ENCODE measurements at places on chromosomes 11 and 22.

- no peak for DNase-seq
These were observed 16.6 kb upstream of the MS4A6E start for GRCh38 chr11:60310407-60310998.

- DNase-seq: no peak
These were observed 123.9 kb downstream of the CTNND1 start for GRCh38 chr11:57885298-57886050.

GRCh38 chr11:78147807-78148206 is 8.4 kb upstream of the ALG8 start:
- no peak for DNase-seq

- no peak for DNase-seq
These were observed 7.3 kb upstream of the CTSC start for GRCh38 chr11:88344869-88345268.

GRCh38 chr11:46413760-46414465 is 22.3 kb upstream of the CHRM4 start:
- DNase-seq: no peak

DNA sequence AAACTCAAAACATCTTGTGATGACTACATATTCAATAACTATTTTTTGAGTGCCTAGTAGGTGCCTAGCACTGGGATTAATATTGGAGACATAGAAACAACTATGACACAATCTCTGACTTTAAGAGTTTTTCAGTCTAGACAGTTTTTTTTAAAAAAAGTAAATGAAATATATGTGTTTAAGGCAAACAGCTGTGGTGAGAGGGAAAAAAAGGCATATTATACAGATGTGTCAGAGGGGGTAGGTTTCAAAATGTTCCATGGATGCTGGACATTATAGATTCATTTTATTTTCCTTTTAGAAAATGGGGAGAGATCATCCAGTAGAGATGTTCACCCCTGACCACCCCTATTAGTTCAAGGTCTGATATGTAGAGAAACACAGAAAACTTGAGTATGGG is 90.8 kb downstream of the LUZP2 start:
- DNase-seq: no peak

- DNase-seq: no peak
These were observed 63.7 kb upstream of the PARVG start for GRCh38 chr22:44116755-44117684.

GRCh38 chr11:69157822-69158231 is 2.1 kb downstream of the SMIM38 start:
- no peak for DNase-seq

- no peak for DNase-seq
These were observed 13.5 kb downstream of the PLET1 start for GRCh38 chr11:112247201-112247600.

GRCh38 chr11:118592616-118593367 is 14.6 kb upstream of the PHLDB1 start:
- DNase-seq: no peak

GRCh38 chr22:20571531-20572007 is 64.2 kb downstream of the MED15 start:
- DNase-seq: no peak

DNA sequence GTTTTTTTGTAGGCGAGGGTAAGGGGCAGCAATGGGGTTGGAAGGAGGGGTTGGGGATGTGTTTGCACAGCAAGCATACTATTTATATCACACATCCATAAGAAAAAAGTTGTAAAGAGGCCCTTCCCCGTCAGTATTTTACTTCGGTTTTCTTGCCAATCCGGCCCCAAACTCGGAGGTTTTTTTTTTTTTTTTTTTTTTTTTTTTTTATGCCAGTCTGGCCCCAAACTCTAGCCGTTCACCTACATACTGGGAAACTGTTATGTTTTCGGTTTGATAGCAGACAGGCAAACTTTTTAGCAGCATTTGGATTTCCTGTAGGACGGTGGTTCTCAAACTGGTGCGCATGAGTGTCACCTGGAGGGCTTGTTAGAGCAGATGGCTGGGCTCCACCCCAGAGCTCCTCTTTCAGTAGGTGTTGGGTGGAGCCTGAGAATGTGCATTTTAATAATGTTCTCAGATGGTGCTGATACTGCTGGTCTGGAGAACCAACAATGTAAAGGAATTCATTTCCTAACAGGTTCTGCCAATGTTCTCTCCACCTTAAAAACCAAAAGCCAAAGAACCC is 76.5 kb upstream of the ZBED5 start:
- DNase-seq: no peak
